ENCODE measurements at places on chromosomes 11 and 22.

DNA sequence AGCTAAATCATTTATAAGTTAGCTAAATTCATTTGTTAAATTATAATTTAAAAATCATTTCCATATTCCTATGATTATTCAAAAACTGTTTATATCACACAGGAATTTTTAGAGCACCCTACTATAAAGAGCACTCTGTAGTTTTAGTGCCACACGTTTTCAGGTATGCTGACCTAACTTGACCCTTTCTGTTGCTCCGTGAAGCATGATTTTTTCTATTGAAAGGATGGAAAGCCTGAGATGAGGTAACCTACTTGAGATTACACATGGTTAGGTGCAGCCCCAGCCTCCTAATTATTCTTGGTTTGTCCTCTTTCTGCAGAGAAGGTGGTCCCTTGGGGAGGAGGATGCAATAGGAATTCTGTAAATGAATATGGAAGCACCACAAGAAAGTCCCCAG lies 72.6 kb downstream of the PPFIBP2 start:
- DNase-seq: no peak

- DNase-seq: peak; percentile 87
Measured at GRCh38 chr22:44085743-44086270, 61.7 kb downstream of the PARVB start.

- DNase-seq: no peak
Measured at GRCh38 chr11:78540256-78540655, 34.4 kb downstream of the NARS2 start.

DNA sequence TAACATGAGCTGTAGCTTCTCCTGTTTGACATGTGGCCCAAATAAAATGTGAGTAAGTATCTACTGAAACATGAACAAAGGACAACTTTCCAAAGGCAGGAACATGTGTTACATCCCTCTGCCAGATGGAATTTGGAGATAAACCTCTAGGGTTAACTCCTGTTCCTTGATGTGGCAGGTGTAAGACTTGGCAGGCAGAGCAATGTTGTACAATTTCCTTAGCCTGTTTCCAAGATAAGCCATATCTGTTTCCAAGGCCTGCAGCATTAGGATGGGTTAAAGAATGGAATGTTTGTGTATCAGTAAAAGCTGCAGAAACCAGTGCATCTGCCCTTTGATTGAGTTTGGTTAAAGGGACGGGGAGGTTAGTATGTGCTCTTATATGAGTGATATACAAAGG lies 8.8 kb upstream of the DNAJB13 start:
- peak; percentile 19 for DNase-seq

DNA sequence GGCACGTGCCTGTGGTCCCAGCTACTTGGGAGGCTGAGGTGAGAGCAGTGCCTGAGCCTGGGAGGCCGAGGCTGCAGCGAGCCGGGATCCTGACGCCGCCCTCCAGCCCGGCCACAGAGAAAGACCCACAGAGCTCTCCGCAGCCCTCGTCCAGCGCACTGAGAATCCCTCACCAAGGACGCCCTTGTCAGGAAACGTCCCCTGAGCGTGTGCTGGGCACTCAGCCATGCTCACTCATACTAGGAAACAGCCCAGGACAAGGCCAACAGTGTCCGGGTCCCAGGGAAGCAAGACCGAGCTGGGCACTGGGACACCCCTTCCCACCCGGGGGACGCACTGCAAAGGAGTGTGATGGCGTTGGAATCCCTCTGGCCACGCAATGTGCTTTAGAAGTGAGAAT lies 14.5 kb downstream of the DEAF1 start:
- DNase-seq: no peak

DNA sequence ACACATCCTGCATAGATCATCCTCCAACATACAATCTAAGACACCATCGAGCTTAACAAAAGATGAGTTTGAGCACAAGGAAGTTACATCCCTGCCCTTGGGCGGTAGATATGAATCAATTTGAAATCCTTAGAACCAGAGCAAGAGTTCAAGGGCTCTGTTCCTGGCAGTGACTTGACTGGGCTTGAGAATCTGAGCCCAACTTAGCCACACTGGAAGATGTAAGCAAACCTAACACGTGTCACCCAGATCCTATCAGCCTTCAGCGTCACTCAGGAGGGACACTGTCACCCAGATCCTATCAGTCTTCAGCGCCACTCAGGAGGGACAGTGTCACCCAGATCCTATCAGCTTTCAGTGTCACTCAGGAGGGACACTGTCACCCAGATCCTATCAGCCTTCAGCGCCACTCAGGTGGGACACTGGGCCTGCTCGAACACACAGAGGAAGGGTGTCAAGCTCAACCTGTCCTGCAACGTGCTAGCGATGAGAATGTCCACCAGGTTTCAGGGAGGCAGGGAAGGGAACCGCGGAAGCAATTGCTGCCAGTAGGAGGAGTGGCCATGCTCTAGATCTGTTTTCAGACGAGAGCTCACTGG lies 32.8 kb upstream of the CTSD start:
- DNase-seq: no peak

- DNase-seq: no peak
Measured at GRCh38 chr11:117180020-117180419, 1.5 kb downstream of the SIDT2 start.

- DNase-seq: no peak
Measured at GRCh38 chr22:36153501-36154422, 6.8 kb downstream of the APOL3 start.

DNA sequence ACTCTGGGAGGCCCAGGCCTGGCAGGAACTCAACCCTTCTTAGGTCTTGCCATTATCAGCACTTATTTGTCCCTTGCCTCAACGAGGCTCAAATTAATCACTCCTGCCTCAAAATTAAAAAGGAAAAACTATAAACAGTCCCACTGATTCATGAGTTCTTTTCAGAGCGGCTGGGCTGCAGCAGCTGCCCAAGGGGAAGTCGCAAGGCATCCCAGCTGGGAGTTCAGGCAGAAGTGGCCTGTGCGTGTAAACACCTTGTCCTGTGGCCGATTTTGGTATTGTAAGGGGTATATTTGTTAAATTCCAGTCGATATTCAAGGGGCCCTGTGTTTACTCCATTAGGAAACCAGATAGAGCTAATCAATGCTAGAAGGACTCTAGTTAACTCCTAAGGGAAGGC lies 213.9 kb upstream of the CADM1 start:
- DNase-seq: no peak

- no peak for DNase-seq
Measured at GRCh38 chr22:19368876-19369275, 62.7 kb downstream of the HIRA start.

DNA sequence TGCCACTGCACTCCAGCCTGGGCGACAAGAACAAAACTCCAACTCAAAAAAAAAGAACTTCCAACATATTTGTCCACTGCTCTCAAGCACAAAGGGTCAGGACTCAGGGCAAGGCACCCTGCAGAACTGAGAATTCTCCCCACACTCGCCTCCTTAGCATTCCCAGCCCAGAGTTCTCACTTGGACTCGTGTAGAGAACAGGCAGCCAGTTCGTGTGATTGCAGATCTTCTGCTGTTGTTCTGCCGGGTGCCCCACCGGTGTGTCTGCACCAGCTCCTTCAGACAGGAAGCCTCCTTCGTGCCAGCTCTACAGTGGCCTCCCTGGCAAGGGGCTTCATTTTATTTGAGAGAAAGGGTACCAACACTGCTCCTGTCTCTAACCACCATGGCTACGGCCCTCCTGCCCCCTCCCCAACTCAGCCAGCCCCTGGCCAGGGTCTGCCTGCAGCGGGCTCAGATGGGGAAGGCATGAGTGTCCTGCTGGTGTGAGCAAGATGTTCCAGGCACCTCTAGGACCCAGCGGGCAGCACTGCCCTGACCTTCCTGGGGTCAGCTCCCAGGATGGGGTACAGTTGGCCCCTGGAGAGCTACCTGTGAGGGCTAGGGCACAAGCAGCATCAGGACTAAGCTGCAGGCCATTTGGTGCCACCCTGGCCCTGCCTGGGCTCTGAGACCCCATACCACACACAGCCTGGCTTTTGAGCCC lies 19.5 kb upstream of the SCGB1A1 start:
- DNase-seq: no peak

DNA sequence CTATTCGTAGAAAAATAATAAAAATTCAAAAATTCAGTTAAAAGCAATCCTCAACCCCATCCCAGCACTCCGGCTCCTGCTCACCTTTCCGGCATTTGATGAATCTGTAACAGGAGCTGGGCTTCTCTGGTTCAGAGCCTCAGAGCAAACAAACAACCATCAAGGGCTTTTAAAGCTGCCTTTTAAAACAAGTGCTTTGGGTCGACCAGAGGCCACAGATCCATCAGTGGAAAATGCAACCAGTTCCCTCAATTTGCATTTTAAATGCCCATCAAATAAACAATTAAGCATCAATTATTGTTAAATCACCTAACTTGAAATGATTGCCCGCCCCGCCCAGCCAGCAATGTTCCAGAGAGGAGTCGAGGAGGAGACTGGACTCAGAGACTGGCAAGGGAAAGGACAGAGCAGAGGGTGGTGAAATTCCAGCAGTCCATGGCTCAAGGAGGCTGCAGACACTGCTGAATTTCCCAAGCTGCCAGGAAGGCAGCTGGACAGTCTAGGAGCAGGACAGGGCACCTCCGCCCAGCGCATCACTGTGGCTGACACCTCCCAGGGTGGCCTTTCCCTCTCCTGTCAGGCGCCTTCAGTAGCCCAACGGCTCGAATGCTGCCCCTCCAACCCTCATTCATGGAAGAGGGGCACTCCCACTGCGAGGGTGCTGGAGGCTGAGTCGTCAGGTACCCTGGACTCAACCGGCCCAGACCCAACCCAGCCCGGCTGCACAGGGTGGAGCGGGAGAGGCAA lies 7.5 kb downstream of the FXYD6 start:
- no peak for DNase-seq

DNA sequence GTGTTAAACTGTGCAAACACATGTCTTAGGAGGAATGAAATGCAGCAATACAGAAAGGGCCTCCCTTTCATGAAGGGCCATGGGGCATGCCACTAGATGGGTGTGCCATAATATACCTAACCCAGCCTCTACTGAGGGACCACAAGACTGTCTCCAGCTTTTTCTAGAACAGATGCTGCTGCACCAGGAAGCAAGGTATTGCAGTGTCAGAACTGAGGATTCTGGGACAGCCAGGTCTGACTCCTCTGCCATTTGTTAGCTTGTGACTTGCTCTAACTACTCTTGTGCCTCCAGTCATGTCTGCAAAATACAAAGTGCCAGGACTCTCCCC lies 53.2 kb downstream of the HIRA start:
- no peak for DNase-seq

GRCh38 chr11:118410055-118410745 lies 8.8 kb downstream of the ATP5MG start:
- DNase-seq: no peak

- no peak for DNase-seq
Measured at GRCh38 chr11:69159150-69159852, 3.6 kb downstream of the SMIM38 start.

DNA sequence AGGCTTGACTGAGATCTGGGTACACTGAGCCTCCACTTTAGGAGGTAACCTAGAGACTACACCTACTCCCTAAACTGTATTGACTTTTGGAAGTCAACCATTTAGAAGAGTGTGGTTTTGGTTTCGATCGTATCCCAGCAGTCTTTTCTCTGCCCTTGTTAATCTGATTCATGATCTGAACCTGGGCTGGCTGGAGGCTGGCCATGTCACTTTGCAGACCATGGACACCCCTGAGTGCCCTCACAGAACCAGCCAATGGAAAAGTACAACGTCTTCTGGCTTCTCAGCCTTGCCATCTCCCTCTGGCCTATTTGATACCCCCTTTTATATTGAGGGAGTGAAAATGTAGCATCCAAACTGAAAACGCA lies 10.8 kb downstream of the EHF start:
- DNase-seq: no peak

DNA sequence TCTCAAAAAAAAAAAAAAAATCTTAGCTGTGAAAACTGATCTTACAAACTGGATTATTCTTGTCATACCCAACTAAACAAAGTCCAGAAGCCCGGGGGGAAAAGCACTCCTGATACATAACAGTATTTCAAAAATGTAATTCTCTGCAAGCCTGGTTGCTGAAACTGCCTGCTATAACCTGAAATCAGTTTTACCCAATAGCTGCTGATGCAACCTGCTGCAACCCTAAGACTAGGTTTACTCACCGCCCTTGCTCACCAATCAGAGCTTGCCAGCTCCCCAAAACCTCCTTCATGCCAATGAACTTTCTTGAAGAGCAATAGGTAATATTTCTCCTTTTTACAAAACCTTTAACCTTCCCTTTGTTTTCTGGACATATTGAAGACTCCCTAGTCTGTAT lies 12.4 kb downstream of the FGF19 start:
- no peak for DNase-seq

GRCh38 chr11:126925321-126926093 lies 75.1 kb downstream of the KIRREL3 start:
- DNase-seq: no peak

- DNase-seq: no peak
Measured at GRCh38 chr11:81987829-81988472, 745.7 kb downstream of the FAM181B start.

DNA sequence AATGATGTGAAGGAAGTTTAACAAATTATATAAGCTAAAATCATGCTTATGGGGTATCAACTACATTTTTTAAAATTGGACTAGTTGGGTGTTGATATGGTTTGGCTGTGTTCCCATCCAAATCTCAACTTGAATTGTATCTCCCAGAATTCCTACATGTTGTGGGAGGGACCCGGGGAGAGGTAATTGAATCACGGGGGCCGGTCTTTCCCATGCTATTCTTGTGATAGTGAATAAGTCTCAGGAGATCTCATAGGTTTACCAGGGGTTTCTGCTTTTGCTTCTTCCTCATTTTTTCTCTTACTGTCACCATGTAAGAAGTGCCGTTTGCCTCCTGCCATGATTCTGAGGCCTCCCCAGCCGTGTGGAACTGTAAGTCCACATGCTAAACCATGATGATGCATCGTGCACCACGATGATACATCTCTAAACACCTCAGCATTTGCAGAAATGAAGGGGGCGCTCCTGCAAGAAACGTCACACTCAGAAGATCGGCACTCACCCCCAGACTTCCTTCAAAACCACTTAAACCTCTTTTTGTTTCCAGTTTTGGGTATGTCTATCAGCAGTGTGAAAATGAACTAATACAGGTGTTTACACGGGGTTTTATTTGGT lies 340.0 kb downstream of the SHANK2 start:
- no peak for DNase-seq

DNA sequence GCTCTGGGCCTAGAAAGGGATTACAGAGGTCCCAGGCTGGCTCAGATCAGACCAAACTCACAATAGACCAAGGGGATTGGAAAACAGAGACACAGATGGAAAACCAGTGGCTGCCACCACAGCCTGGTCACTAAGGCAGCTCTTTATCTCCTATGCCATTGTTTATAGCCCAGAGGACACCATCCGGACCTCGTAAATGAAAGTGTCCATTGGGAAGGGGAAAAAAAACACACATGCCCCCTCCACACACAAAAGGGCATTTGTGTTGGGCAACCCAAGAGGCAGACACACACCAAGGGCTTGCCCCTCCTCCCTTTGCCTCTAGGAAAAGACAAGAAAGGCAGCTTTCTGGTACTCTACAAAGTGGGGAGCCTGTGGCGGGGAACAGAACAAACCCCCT lies 85.9 kb downstream of the GAB2 start:
- DNase-seq: no peak

GRCh38 chr11:9008011-9008550 lies 4.3 kb upstream of the NRIP3 start:
- no peak for DNase-seq

- no peak for DNase-seq
Measured at GRCh38 chr22:29609139-29609538, 5.7 kb downstream of the NF2 start.

Data from skin of body (tissue), 3 donors.